Activated CD4-positive, alpha-beta T cell treated with anti-CD3 and anti-CD28 coated beads for 1 hour (primary cell): ENCODE measurements at places on chromosomes 2 and 18.

GRCh38 chr18:3246635-3247239 lies 864 bp upstream of the MYL12A start:
- no peak for DNase-seq

DNA sequence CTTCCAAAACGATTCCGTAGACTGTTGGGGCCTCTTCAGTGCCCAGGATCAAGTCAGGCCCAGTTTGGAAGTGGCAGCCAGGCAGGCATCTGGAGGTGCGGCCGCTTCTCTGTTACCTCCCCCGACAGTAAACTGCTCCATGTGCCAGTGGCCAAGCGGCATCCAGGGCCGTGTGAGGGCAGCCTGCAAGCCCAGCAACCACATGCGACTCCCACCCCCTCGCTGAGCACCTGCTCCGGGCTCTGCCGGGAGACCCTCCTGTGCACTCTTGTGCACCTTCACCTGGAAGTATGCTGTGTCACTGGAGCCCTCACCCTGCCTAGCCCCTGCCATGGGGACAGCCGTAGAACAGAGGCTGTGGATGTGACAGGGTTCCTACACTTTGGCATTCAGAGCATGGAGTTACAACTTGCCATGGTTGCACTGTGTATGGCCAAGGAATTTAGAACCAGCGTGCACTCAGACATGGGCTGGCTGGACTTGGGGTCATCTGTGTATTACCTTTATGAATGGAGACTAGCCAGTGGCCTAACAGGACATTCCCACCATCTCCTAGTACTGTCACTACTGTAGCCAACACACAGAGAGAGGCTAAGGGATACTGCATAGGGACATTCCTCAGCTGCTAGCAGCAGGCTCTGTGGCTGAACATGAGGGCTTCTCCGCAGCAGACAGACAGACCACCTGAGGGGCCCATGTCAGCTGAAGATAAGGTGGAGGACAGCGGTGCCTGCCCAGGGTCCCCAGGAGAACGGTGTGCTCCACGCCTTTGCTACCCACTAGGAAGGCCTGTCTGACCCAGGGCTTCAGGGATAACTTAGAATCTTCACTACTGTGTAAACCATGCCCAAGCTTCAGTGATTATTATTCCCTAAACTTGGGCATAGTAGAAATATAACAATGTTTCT lies 25.0 kb upstream of the FAHD2A start:
- DNase-seq: no peak

GRCh38 chr18:12460874-12461273 lies 53.1 kb downstream of the PRELID3A start:
- no peak for DNase-seq

DNA sequence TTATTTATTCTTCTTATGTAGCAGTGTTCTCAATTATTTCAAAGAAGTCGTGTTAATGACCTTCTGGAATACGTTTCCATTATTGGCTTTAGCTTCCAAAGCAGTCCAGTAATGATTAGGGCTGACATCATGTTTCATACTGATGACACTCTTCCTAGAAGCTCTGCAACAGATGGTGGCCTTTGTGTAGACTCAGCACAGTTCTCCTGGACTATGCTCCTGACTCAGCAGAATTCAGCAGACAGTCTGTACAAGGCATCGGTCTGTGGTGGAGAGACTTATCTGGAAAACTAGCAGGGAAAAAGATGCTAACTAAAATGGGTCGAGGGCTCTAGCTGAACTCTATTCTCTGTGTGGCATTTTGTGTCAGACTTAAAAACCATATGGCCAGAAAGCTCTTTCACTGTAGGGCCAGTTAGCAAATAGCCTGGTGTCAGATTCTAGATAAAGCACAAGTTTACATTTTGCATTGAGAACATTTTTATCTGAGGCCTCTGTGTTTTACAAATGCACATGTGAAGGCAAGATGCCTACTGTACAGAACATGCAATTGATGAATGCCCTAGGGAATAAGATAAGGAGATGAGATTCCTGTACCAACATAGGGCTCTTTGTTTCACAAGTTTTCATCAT lies 35.1 kb downstream of the GULP1 start:
- no peak for DNase-seq

GRCh38 chr2:237354892-237355291 lies 59.1 kb downstream of the COL6A3 start:
- DNase-seq: no peak

DNA sequence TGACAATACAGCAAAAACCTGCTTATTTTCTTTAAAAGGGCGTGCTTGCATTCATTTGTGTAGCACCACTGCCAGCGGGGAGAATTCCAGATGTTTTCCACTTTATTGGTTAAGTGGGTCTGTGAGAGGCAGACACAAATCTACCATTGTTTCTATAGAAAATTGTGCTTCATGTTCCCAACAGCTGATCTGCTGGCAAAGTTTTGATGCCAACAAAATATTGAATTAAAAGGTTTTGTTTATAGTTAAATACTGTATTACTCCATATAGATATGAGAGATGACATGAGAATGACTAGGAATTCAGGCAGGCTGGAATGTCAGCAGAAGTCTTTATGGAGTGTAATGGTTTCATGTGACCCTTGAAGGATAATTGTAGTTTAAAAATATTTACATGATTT lies 182.7 kb downstream of the MC4R start:
- DNase-seq: no peak

DNA sequence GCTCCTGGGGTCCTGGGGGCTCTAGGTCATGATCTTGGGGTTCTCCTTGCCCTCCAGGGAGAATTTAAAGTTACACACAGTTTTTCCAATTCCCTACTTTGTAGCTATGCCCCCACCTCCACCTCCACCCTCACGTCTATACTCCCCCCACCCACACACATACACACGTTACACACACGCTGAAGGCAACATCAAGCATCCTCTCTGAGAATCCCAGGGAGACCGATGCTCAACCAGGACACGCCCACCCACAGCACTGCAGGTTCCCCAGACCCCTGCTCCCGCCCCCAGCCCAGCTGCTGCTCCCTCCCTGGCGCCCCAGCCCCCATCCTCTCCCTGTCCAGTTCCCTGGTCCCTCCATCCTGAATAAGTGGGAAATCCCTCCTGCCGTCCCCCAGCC lies 6.4 kb upstream of the TNS1 start:
- no peak for DNase-seq

DNA sequence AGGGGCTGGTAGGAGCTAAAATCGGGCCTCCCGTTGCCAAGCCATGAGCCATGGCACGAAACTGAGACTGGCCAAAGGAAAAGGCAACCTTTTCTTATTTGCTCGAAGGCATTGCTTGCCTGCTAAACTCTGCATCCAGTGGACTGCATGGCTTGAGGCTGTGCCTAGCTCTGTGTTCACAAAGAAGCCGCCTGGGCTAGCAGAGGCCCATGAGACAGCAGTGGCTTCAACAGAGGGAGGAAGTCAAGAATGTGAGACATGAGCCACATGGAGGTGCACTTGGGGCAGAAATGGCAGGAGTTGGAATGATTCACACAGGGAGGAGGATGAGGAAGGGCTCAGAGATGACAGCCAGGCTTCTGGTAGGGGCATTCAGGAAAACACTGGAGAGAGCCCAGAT lies 33.5 kb downstream of the TPRKB start:
- no peak for DNase-seq

DNA sequence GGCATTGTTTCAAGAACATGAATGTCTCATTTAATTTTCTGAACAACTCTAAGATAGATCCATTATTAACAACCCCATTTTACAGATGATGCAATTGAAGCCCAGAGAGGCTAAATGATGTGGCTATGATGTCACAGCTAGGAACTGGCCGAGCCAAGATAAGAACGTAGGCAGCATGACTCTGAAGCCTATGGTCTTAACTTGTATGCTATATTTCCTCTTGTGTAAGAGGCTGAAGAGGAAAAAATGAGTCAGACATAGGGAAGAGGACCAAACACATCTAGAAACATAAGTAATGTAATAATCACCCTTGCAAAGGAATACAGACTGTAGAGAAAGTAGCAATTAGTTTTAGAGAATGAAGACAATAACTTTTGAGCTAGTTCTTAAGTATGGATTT lies 416.8 kb downstream of the FIGN start:
- DNase-seq: no peak

- DNase-seq: no peak
Measured at GRCh38 chr18:48979944-48980890, 29.5 kb upstream of the SMAD7 start.

GRCh38 chr18:63440219-63440618 lies 17.9 kb upstream of the VPS4B start:
- no peak for DNase-seq

DNA sequence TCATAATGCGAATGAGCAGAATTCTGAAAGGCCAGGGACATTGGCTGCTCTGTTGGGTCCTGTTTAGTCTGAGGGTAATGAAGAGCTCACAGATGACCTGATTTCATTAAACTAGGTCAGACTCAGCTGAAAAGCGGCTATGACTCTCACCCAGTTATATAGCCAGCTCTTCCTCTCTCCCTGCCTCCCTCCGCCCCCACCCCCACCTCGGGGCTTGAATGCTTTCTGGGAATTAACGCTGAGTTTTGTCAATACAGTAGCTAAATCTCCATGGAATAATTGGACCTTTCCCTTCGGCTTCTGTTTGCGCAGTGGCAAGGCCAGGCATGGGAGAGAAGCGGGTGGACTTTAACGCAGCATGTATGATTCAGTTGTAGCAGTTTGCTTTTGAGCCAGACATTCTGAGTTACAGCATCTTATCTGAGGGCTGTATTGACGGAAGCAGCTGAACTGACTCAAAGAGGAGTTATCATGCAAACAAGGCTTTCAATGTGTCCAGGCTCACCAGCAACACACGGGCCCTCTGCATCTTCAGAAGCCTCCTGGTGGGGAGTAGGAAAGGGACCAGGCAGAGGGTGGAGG lies 110.6 kb downstream of the MYCN start:
- DNase-seq: no peak

- no peak for DNase-seq
Measured at GRCh38 chr2:120797421-120798221, 62.0 kb downstream of the GLI2 start.

- no peak for DNase-seq
Measured at GRCh38 chr2:149716687-149717086, 129.1 kb upstream of the MMADHC start.

- DNase-seq: no peak
Measured at GRCh38 chr2:210577263-210578071, 21.1 kb downstream of the CPS1 start.
